ENCODE measurements at places on chromosomes 2 and 18.

GRCh38 chr2:150762571-150762970, 275.1 kb upstream of the RND3 start:
- DNase-seq, result no peak

- no peak for DNase-seq
These were observed 107.7 kb downstream of the HDAC4 start for GRCh38 chr2:239292959-239293774.

DNA sequence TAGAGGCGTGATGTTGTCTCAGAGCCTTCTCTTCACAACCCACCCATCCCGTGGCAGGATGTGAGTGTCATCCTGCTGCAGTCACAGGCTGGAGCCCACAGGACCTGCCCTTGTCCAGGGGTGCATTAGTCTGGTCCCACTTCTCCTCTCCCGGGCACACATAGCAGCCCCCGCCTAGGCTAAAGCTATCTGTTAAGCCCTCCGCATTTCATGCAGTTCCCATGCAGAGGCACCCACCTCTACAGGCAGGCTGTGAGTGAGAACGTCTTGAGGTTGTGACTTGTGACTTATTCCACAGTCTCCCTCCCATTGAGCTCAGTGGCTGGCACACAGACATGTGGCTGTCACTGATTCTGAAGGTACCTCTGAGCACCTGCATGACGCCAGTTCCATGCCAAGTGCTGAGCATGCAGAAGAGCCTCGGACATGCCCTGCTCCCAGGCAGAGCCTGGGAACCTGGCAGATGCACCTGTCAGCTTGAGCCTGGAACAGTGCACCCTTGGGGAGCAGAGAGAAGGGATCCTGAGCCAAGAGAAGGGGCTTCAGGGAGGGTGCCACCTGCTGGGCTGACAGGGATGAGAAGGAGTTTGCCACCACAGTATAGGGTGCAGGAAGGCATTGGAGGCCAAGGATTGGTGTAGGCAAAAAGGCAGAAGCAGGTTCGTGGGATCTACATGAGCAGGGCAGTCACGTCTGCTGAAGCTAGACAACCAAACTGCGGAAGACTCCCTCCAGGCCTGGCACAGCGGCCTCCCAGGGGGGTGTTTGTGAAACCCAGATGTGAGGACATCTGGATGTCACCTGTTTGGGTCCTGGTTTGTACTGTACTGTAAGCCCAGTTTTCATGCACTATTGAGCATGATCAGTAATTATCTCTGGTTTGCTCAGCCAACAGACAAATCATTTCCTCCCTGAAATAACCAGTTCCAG, 213.6 kb downstream of the GLI2 start:
- DNase-seq, result no peak

GRCh38 chr2:10039658-10040410, 3.5 kb upstream of the KLF11 start:
- no peak for DNase-seq

DNA sequence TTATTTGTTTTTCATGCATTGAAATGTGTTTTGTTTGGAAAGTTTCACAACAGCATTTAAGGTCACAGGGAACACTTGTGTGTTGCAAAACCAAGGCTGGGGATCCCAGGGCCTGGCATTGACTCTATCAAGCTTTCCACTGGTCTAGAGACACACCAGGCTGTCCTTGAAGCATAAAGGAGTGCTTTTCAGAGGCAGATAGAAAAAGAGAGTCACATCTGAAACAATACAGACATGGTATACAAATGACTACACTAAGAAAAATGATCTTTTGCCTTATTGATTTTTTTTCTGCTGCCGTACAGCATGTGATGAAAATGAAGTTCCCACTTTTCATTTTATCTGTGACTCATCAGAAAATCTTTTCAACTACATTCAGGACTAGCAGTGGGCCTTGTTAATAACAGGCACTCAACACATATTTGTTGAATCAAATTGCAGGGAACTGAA, 61.9 kb upstream of the ZCCHC2 start:
- DNase-seq, result no peak

- no peak for DNase-seq
These were observed 127.4 kb upstream of the AQP4 start for GRCh38 chr18:26992926-26993325.

DNA sequence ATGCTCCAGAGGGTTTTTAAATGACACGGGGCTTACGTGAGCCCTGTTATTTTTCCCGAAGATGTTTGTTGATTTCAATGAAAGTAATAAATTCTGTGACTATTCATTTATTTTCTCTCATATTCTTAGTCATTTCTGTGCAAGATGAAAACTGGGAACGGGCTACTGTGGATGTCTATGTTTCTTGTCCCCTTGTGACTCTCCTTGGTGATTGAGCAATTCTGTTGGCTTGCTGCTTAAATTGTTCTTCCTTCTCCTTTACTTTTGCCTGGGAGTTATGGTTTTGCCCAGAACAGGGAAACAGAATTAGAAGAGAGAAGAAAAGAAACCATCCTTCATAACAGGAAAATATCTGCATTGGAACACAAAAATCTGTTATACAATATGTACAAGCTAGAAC, 508.2 kb upstream of the DSEL start:
- no peak for DNase-seq

DNA sequence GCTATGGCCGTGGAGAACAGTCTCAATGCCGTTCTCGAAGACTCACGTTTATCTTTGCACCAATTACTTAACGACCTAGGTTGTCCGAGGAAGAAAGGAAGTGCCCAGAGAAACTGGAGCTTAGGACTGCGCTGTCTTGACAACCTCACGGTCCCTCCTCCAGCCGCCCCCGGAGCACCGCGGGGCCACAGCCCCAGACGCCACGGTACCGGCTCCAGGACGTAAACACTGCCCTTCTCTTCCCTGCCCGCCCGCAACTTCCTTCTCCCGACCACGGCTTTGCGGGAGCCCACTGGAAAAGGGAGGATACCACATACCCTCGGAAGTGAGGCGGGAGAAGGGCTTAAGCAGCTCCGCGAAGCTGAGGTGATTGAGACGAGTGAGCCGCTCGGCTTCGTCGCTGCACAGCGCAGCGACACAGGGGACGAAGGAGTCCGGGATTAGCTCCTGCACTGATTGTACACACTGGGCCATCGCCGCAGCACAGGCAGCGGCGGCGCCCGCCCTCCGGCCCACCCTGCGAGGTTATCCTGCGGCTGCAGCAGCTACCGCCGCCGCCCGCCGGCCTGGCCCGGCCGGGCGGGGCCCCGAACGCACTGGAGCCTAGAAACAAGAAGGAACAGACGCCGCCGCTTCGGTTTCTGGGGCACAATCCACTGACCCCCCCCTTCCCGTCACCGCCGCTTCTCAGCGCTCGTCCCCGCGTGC, 483 bp downstream of the TRAPPC8 start:
- DNase-seq, result no peak

DNA sequence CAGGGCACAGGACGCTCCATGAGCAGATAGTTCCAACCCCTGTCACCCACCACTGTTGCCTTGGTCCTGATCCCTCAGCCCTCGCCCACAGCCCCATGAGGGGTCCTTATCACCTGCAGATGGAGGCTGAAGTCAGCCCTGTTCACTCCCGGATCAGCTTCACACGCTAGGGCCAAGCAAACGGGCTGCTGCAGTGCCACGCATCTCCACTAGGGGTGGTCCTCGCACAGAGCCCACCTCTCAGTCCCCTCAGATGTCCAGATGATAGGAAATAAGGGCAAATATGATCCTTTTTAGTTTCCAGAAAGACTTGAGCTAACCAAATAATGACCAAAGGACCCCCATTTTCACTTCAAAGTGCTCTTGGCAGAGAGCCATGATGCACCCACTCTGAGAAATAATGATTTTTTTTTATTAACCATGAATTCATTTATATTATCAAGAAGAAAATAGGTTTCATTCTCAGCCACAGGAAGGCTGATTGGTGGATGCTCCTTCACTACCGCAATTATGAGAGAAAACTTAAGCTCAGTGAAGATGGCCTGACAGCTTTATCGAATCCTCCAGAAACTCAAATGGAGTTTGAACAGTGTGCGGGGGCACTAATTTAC, 71.9 kb upstream of the KLHL29 start:
- DNase-seq, result no peak

- DNase-seq, result peak; percentile 1
These were observed 15.4 kb upstream of the XDH start for GRCh38 chr2:31429759-31430438.

- no peak for DNase-seq
These were observed 29.5 kb upstream of the SP5 start for GRCh38 chr2:170685591-170685990.

GRCh38 chr2:85949280-85949679, 60.5 kb upstream of the ST3GAL5 start:
- DNase-seq, result no peak

- DNase-seq, result no peak
These were observed 253.1 kb downstream of the CDCA7 start for GRCh38 chr2:173607606-173608311.

DNA sequence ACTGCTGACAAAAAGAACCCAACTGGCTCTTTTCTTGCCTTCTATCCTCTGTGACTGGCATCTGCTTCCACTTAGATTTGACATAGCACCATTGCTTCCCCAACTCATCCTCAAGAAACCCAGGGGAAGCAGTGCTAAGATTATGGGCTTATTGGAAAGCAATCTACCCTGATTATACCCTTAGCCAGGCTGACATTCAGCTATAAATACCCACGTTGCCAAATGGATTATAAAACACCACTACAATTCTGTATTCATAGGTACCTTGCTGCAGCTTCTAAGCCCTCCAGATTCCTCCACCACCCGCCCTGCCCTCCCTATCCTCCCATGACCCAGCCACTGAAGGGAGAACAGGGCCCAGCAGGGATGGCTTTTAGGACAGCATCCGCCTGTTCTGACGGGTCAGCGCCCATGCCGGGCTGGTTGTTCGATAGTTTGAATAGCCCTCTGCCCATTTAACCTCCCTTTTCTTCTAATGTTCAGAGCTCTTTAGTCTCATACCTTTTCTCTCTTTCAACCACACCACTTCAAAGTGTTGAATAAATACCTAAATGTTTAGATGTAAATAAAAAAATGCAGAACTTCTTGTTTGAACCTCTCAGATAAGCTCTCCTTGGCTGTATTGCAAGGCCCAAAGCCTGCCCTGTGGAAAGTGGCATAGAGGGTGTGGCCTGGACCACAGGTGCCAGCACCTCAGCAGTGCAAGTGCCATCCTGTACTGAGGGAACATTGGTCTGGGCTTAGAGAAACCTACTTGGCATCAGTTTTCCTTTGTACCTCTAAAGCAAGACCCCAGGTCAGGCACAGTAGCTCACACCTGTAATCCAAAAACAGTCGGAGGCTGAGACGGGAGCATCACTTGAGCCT, 86.6 kb upstream of the RGPD5 start:
- no peak for DNase-seq

- DNase-seq, result no peak
These were observed 1010.0 kb upstream of the CELF4 start for GRCh38 chr18:38575648-38576047.

- no peak for DNase-seq
These were observed 164.2 kb downstream of the NAPG start for GRCh38 chr18:10690035-10690329.

GRCh38 chr18:40866968-40867367, 1088.1 kb upstream of the PIK3C3 start:
- no peak for DNase-seq

- DNase-seq, result no peak
These were observed 1.2 kb downstream of the KCNG2 start for GRCh38 chr18:79798999-79799370.

GRCh38 chr18:54453996-54454395, 96.3 kb downstream of the C18orf54 start:
- DNase-seq, result no peak

- no peak for DNase-seq
These were observed 62.4 kb upstream of the TNP1 start for GRCh38 chr2:216922175-216922780.

DNA sequence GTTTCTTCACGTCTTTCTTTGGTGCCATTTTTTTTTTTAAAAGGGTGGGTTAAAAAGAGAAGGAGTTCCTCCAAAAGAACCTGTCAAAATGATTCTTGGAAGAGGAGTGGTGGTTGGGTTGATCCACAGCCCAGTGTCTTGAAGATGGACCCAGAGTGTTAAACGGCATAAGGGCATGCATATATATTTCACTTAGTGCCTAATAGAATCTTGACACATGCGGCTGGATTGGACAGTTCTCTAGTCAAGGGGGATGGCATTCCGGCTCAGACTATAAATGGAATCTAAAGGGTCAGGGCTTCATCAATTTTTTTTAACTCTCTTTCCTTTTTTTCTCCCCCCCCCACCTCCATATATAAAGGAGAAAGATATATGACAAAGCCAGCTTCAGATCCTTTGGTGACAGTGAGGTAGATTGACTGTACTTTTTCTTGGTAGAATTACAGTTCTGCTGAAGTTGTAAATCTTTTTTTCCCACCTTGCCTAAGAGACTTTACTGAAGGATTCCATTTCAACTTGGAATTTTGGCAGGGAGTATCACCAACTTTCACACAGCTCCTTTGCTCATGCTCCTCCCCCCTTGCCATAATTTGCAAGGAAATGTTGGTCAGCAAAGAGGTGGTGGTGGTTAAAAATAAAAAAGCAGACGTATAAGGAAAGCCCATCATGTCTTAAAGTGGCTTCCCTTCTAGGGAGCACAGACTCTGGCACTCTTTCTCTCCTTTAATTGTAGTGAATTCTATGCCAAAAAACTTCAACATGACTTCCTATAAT, at the start of gene MYL1:
TSS of gene MYL1 (minus strand) at position 160 of the 774 bp plus-strand sequence. CDS start at position 28, 132 bp downstream.
- no peak for DNase-seq

DNA sequence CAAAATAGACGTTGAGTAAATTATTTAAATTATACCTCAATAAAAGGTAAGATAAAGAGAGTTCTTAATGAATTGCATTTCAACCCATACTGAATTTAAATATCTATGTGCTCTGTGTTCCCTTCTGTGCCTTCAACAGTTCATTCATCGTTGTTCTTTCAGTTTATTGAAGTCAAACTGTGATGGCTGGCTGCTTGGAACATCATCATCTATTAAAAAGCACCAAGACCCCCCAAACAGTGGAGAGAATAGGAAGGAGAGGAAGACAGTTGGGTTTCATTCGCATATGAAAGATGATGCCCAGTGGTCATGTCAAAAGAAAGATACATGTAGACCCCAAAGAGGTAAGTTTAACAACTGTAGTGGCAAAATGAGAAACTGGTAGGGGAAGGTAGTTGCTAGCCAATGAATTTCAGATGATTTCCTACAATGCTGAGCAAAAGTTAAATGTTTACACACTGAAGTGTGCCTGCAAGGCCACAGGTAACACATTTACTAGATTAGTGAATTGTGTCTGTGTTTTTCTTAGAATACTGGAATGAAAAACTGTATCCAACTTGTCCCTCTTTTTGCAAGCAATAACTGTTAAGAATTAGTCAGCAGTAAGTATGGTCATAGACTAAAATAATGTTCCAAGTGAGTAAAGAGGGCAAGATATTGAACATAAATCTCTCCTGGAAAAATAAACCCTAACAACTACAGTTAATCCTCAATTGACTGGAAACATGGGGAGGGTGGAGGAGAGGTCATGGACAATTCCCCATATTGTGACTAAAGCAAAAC, 331.3 kb downstream of the KIAA1328 start:
- DNase-seq, result no peak

DNA sequence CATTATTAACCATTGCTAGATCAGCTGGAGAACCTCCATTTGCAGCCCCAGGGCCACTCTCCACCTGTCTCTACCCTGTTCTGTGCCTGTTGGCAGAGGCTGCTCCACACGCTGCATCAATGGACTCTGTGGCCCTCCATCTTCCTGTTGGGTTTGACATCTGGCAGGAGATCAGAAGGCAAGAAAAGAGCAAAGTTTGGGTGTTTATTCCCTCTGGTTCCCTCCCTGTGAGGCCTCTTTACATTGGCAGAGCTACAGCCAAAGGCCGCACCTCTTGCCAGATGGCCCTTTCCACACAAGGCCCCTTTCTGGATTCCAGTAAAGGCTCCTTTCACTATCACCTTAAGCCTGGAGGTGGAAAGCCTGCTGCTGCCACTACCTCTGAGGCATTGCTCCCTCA, 110.9 kb upstream of the RND3 start:
- DNase-seq, result no peak

Measured in T follicular helper cell (primary cell).